Cerebellum (tissue), 4 donors: ENCODE measurements at places on chromosomes 5 and 9.

- no peak for DNase-seq
These were observed 50.8 kb downstream of the SERINC5 start for GRCh38 chr5:80204808-80205614.

DNA sequence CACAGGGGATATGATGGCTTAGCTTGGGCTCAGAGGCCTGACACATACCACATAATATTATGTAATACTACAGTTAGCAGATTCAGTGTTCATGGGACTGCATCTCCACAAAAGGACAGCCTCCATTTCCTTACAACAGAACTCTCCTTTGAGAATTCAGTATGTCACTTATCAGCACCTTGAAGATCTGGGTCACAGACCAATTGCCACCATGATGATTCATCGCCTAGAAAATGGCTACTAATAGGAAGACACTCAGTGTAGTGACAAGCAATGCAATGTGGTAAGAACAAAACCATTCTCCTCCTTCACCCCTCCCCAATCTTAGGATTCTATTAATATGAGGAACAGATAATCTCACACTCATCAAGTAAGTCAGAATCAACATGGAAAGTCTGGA lies 38.7 kb upstream of the PRLR start:
- no peak for DNase-seq

GRCh38 chr5:153798830-153799229 lies 239.9 kb downstream of the FAM114A2 start:
- DNase-seq, result no peak

DNA sequence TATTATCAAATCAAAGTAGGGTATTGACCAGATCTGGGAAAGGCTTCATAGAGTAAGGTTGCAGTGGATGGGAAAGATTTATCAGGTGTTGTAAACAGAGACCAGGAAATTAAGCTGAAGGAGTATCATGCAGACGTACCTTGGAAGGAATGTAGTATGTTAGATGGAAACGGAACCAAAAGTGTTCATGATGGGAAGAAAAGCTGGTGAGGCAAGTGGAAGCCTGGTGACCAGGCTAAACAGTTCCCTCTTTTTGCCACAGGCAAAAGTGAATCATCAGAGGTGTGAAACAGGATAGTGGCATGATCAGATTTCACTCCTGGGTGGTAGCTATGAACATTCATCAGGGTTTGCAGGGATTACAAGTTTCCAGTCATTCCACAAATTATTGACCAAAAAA lies 780.1 kb upstream of the DMAC1 start:
- DNase-seq, result no peak

- no peak for DNase-seq
These were observed 29.7 kb upstream of the ERCC6L2 start for GRCh38 chr9:95845751-95846150.
